Stimulated activated CD4-positive, alpha-beta T cell treated with anti-CD3 and anti-CD28 coated beads, Interleukin-4, amount 100 ng/mL, for 4 hours (primary cell): ENCODE measurements at places on chromosomes 4 and X.

DNA sequence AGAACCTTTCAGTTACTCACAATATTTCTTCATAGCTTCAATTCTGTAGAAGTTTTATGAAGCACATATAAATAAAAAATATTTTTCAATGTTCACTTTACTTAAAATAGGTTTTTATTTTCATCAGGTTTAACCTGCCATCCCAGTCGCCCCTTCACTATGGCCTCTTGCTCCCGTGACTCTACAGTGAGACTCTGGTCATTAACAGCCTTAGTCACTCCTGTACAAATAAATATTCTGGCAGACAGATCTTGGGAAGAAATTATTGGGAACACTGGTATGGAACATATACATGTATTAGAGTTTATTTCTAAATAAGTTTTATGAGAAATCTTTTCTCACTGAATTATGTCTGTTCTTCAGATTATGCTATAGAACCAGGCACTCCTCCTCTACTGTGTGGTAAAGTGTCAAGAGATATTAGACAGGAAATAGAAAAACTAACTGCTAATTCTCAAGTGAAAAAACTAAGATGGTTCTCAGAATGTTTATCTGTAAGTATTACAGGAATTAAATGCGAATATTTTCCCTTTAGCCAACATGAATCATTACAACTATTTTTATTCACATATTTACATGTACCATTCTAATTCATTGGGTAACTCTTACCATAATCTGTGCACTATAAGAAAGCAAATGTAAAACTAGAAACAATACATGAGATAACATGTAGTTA is 45.6 kb downstream of the SPATA4 start:
- DNase-seq = no peak

DNA sequence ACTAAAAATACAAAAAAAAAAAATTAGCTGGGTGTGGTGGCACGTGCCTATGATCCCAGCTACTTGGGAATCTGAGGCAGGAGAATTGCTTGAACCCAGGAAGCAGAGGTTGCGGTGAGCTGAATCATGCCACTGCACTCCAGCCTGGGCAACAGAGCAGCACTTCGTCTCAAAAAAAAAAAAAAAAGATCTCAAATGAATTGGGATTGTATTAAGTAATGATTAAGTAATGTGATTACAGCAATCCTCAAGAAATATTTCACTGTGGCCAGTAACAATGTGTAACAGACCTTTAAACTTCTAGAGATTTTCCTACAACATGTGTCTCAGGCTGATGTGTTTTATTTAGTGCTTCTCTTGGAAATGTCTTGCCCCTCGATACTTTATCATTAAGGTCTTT is 46.8 kb downstream of the PKD2 start:
- no peak for DNase-seq

DNA sequence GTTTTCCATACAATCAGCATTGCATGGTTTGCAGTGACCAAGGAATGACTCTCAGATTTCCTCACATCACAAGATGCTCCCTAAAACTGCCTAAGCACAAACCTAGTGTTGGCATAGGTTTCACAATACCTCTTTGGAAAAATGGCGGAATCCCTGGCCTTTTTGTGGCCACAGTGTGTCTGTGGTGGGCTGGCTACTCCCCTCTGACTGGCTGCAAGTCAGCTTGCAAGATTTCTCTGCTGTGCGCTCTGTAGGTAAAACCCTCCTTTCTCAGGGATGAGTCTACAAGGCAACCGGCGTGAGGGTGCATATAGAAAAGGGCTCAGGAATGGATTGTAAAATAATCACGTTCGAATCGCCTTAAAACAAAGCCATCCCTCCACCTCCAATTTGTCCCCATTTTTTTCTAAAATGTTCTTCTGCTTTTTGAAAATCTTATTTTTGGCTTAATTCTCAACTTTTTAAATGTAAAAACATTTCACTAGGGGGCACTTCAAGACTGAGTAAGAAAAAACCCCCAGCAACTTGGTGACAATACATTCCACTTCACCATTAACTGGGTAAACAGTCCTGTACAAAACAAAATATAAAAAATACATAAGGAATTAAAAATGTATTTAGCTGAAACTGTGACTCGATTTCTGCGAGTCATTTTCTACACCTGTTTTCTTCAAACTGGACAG is 235.6 kb downstream of the STIM2 start:
- DNase-seq = no peak

DNA sequence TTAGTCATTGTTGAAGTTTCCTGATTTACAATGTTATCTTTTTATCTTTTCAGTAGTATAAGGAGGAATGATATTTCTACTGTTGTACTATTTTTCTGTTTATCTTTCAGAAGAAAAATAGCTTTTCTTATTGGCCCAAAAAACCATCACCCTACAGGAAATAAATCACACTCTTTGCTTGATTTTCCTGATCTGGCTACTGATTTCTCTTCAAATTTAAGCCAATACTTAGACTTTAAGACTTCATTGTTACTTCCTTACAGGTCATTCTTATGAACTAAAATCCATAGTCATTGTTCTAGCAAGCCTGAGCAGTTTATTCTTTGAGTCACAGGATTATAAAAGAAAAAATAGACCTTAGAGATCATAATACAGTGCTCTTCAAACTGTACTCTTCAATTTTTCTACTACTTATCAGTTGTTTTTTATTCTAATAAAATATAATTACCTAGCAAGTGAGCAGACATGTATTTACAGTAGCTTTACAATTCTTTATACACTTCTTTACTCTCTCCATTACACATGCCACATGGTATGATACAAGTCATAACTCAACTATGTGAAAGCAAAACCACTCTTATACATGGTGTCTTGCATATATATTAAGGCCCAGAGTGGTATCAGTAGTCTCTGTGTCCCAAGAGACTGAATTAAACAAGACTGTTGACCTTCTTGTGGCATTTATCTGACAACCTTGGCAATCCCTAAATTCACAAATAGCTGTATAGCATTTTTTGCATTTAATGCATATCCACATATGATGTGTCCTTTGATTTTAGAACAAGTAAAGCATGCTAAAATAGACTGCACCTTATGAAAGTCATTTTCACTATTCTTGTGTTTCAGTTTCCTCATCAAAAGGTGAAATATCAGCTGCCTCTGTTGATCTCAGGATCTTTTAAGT is 47.9 kb downstream of the TET2 start:
- no peak for DNase-seq

DNA sequence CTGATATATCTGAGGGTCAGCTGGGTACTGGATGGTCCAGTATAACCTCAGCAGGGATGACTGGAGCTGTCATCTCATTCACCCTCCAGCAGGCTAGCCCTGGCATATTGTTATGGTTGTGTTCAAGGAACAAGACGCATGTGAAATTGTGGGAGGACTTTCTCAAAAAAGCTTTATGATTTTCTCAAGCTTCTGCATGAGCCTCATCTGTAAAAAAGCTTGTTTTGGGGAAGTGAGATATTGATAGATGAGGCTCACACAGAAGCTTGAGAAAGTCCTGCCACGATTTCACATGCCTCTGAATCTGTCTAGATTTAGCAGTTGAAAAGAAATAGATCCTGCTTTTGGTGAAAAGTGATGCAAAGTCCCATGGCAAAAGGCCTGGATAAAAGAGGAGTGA is 93.4 kb downstream of the SPCS3 start:
- no peak for DNase-seq
